ENCODE measurements at places on chromosomes 5 and 9.

DNA sequence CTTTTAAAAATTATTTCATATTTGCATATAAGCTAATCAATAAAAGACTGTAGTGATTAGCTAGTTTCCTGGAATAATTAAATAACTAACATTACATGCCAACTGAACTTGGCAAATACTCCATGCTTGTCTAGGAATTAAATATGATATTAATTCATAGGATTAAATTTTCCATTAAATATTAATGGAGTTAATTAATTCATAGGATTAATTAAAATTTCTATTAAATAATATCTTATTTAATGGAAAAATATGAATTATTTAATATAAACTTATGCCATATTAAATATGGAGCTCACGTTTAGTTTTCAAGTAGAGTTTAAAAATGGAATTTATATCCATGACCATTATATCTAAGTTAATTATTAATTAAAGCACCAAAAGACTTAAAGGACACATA is 517.8 kb upstream of the DAB2 start:
- DNase-seq = no peak

DNA sequence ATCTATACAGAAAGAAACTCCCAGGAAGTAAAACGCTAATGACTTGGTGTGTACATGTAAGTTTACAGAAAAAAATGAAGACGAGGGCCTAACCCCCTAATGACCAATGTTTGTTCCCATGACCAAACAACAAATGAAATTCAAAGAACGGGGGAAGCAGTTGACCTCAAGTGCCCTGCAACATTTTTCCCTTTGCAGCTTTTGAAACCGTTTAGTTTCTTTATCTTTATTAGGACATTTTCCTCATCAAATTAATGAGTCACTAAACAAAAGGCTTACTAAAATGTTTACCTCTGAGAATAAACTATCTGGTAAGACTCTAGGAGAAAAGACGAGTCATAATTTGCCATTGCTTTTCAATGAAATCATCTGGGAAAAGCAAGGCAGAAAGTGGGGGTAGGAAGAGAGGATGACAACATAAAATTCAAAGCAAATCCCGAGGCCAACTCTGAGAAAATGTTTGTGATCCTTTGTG is 57.4 kb downstream of the LHFPL2 start:
- DNase-seq = no peak

DNA sequence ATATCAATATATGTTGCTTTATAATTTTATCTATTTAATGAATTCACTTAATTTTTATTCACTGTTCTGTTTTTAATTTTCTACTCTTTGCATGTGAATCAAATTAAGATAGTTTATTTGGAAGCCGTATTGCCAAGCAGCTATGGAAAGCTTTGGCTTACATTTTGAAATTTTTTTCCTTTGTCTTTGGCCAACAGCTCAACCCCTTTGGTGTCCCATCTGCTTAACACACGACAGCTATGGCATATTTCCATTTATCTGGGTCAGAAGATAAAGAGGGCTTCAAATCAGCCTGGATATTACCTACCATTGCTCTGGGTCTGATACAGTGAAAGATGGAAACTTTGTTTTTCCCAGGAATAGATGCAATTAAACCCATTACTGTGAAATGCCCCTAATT is 201.0 kb downstream of the WDR70 start:
- DNase-seq = no peak

- no peak for DNase-seq
Measured at GRCh38 chr9:69811351-69811868, 9.2 kb upstream of the CFAP95 start.

GRCh38 chr5:105392122-105392709 is 1829.6 kb upstream of the NUDT12 start:
- no peak for DNase-seq

- DNase-seq = no peak
Measured at GRCh38 chr5:53355931-53356330, 124.5 kb upstream of the FST start.

DNA sequence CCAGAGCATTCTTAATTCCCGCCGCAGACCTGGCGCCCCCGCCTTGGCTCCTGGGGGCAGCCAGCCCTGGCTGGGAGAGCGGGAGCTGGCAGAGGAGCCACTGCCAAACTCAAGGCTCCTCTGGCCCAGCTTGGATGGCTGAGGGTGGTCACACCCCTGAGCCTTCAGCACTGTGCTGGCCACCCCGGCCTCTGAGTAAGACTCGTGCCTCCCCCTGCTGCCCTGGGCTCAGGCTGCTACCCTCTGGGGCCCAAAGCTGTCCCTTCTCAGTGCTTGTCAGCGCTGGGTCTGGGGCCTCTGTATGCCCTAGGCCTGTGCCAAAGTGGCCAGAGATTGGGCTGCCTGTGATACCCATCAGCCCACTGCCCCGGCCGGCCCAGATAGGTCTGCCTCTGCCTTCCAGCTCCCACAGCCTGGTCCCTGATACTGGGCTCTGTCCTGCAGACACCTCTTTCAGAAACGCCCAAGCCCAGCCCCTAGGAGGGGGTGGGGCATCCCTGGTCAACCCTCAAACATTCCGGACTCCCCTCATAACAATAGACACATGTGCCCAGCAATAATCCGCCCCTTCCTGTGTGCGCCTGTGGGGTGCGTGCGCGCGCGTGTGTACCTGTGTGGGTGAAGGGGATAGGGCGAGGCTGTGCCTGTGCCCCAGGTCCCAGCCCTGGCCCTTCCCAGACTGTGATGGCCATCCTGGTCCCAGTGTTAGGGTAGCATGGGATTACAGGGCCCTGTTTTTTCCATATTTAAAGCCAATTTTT is 4.4 kb upstream of the PRR7 start:
- no peak for DNase-seq

GRCh38 chr5:134552301-134552700 is 26.8 kb downstream of the JADE2 start:
- DNase-seq = no peak

- DNase-seq = no peak
Measured at GRCh38 chr5:69493396-69494133, 975 bp downstream of the OCLN start.

DNA sequence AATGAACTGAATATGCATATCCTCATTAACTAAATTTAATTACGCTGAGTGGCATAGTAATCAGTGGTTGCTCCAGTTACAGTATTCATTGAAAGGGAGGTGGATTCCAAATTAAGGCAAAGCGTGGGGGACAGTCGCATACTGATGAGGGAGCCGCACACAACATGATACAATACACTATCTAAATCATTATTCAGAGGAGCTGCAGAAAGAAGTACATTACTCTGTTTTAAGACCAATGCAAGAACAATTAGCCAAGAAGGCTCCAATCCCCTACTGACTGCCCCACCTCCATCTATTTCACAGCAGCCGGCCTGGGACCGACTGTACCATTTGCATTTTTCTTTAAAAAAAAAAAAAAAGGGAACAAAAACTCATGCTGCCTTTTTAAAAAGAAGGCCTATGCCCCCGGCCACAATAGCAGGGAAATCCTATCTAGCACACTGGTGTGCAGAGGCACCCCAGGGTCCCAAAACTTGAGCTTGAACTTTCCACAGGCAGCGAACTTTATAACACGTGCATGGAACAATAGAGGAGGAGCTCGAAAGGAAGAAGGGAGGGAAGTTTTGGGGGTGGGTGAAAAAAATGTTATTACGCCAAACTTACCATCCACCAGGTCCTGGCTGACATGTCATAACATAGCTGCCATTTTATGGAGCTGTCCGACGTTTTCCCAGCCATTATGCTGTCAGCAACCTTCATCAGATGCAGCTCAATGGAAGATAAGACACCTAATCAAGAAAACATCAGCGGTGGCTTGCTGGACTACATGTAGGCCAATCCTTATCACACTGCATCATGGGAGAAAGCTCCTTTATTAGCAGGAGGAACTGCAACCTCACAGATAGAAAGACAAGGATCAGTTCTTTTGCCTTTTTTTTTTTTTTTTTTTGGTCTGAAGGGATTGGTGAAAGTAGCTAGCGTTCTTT is 161.6 kb downstream of the ZDHHC21 start:
- DNase-seq = no peak

DNA sequence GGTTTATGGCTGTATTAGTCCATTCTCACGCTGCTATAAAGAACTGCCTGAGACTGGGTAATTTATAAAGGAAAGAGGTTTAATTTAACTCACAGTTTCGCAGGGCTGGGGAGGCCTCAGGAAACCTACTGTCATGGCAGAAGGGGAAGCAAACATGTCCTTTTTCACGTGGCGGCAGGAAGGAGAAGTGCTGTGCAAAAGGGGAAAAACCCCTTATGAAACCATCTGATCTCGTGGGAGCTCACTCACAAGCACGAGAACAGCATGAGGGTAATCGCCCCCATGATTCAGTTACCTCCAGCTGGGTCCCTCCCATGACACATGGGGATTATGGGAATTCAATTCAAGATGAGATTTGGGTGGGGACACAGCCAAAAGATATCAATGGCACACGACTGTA is 13.9 kb downstream of the LRRC70 start:
- DNase-seq = no peak

- DNase-seq = no peak
Measured at GRCh38 chr5:155418960-155419579, 405.5 kb downstream of the KIF4B start.

DNA sequence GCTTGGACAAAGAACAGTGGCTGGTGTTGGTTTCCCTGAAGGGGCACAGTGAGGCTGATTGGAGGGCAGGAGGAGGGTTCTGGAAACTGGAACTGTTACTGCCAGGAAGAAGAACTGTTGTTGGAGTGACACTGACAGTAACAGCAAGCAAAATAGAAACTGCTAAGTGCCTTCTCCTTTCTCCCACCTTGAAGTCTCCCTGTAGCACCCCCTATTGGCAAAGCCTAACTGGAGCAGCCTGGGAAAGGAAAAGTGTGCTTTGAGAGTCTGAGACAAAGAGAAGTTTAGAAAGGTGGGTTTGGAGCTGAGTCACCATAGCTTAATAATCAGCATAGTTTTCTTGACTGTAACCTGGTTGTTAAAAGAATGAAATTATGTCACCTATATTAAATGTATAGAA is 2.5 kb upstream of the TMEM174 start:
- DNase-seq = peak; percentile 50

DNA sequence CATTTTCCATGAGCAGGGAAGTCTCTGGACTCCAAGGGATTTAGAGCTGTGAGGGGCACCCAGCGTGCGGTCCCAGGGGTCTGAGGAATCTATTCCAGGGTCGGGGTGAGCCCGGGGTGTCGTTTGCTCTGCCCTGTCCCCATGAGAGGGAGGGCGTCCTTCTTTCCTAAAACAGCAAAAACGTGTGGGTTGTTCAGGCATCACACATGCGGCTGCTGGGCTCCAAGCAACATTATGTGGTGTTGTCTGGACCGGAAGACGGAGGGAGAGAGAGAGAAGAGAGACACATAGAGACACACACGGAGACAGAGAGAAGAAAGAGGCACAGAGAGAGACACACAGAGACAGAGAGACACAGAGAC is 42.7 kb upstream of the COL5A1 start:
- no peak for DNase-seq

- DNase-seq = no peak
Measured at GRCh38 chr5:4636378-4636777, 503.8 kb upstream of the ADAMTS16 start.

DNA sequence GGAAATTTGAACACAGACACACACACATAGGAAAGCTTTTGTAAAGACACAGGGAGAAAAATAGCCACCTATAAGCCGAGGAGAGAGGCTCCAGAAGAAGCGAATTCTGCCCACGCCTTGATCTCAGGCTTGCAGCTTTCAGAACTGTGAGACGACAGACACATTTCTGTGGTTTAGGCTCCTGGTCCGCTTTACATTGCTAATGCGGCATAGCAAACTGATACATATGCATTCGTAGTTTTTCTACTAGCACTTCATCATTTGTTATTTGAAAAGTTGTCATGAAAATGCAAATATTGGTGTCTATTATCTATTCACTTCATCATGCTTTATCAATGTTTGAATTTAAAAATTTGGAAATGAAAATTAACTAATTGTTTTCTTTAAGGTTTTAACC is 674.9 kb downstream of the SEMA5A start:
- DNase-seq = no peak
